Left forelimb (tissue), 1 donor: ENCODE measurements at places on chromosomes 7 and 10.

DNA sequence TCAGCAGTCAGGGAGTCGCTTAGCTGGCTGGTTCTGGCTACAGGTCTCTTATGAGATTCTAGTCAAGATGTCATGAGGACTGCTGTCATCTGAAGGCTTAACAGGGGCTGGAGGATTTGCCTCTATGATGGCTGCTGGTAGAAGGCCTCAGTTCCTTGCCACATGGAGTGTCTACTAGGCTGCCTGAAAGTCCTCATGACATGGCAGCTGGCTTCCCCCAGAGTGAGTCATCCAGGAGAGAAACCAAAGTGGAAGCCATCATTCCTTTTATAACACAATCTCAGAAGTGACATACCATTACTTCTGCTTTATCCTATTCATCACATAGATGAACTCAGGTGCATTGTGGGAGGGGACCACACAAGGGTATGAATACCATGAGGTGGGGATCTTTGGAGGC is 75.1 kb downstream of the EXOC6 start:
- no peak for DNase-seq

- no peak for DNase-seq
Measured at GRCh38 chr7:150848561-150849115, 3.7 kb upstream of the AOC1 start.

- no peak for DNase-seq
Measured at GRCh38 chr10:119301397-119301796, 94.0 kb downstream of the GRK5 start.

- no peak for DNase-seq
Measured at GRCh38 chr7:20574784-20575720, 40.4 kb upstream of the ABCB5 start.

DNA sequence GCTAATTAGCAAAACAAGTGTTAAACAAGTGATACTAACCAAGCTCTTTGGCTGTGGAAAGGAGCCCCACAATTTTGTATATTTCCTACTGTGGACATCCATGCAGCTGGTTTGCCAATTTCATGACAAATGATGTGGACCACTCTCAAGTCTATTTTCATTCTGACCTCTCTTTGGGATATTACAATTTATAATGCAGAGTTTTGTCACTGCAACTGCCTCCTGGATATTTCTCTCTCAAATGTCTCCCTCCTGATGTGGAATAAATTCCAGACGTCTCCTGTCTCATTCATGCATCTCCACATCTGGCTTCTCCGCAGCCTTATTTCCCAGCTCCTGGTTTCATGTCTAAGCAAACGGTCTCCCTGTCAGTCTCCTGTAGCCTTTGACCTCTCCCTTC is 80.6 kb upstream of the RHEB start:
- DNase-seq: no peak

DNA sequence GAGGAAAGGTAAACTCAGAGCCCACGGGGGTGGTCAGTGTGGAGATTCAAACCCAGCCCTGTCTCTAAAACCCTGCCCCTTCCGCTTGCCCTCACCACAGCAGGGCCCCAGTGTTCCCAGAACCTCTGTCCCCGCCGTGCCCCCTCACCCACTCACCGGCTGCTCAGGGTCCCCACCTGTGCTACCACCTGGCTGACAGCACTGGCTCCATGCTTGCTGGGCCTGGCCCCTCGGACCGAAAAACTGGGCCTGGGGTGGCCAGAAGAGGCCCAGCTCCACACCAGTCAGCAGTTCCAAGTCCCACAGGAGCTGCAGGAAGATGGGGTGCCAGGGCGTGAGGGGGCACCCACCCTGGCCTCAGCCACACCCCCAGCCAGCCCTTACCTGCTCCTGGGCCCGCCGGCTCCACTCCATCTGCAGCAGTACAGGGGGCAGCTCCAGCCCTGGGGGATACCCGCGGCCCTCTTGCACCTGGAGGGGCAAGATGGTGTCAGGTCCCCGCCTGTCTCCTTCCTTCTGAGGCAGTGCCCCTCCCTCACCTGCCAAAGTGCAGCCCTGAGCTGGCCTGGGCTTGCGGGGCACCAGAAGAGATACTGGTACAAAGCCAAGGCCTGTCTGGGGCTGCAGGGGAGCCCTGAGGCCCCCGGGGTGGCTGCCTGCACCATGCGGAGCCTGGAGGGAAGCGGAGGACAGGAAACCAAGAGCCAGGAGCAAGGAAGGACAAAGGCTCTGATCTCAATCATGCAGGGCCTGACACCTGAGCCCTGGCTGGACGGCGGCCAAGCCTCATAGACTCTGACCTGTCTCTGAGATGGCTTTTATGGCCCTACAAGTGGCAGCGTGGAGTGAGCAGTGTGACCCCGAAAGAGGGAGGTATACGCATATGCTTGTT is 11.7 kb downstream of the ATP6V1F start:
- no peak for DNase-seq

DNA sequence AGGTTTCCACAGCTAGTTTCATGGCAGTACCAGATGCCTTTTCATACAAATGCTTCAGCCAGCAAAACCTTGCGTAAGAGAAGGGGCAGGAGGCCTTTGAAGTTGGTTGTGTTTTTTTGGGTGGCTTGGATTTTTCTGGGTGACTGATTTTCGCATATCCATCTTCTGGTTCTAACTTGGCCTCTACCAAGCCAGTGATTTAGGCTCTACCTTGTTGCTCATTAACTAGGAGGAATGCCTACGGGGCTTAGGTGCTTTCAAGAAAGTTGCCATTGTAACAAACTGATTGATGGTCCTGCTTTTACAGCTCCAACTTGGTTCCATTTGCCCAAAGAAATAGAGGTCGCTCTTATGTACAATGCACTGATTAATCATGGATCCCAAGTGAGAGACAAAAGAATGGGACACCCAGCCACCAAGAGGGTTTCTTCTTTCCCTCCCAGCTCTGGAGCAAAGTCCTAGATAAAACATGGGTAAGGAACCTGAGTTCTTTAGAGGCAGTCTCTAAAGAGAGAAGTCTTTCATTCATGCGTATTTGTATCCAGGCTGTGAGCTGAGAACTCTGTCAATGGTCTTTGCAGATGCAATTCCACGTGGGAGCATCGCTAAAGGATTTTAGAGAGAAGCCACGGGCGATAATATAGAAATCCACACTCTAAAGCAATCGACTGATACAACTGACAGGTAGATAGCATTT is 92.1 kb upstream of the FGFR2 start:
- DNase-seq: no peak

DNA sequence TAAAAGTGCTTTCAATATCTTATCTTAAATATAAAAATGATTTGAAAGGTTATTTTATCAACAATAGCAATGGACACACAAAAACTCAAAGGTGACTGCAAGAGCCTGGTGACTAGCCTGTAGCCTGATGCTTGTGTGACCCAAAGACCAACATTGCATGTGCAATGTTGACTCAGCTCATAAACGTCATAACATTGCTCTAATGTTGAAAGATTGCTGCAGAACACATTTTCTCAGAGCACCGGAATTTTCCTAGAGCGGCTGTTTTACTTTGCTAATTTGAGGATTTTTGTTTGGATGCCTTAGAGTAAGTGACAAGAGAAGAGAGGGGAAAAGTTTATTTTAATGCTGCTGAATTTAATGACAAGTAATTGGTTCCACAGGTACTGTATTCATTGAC is 107.1 kb downstream of the RAB18 start:
- no peak for DNase-seq

GRCh38 chr7:98864731-98865453 is 4.9 kb downstream of the TMEM130 start:
- DNase-seq: peak; percentile 60

GRCh38 chr10:105189463-105189800 is 548.3 kb downstream of the SORCS3 start:
- no peak for DNase-seq

DNA sequence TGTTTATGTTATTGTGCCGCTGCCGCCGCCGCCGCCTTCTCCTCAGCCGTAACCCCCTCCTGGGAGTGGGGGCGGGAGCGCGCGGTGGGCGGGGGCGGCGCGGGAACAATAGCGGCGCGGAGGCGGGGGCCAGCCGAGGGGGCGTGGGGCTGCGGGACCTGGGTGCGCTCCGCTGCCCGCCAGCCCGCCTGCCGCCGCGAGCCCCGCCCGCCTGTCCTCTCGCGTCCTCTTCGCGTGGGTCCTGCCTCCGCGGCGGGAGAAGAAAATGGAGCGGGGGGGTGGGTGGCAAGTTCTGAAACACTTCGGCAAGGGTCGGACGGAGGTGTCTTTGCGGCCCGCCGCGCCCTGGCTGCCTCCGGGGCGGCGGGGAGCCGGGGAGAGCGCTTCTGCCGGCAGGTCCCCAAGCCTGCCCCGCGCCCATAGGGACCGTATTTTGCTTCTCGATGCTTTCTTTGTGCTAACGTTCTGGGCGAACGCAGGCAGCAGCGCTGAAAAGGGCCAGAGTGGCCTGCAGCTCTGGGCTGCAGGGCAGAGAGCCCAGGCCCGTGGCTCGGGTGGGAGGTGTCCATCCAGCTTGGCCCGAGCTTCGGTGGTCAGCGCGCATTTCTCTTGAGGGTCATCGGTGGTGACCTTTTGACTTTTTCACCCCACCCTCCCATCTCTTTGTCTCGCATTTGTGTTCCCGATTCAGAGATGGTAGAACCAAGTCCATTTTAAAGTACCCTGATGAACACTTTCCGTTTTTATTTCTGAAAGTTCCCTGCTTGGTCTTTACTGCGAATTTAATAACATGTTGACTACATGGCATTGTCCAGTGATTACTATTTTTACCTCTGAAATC is 613 bp downstream of the MAPK8 start:
- DNase-seq: peak; percentile 88

DNA sequence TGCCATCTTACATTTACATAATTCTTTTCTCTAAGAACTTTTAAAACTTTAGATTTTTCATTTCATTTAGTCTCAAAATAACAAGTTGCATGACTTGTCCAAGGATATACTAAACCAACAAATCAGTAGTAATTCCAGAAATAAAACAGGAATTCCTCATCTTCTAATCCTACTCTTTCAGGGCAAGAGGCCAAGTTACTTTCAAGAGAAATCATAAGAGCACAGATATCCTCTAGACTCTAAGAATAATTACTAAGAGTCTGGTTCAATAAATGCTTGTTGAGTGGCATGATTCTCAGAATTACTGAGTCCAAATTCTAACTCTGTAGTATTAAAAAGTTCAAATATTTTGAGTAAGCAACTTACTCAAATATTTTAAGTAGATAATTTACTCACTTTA is 12.9 kb downstream of the PDZD8 start:
- DNase-seq: no peak

DNA sequence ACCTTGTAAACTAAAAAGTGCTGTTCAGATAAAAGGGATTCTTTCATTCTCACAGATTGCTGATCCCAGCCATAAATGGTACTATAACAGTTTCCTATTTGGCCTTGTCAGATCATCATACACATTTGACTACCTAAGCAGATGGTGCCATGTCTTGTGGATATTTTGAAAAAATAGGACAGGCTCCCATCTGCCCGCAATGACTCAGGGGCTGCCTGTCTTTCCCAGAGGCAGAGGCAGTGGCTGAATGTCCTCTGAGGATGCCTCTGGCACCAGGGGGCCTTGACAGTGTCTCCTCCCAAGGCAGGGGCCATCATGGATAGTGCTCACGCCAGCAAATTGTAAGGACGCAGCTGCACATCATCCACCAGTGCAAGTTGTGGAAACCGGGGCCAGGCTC is 323.0 kb upstream of the PODXL start:
- DNase-seq: no peak

DNA sequence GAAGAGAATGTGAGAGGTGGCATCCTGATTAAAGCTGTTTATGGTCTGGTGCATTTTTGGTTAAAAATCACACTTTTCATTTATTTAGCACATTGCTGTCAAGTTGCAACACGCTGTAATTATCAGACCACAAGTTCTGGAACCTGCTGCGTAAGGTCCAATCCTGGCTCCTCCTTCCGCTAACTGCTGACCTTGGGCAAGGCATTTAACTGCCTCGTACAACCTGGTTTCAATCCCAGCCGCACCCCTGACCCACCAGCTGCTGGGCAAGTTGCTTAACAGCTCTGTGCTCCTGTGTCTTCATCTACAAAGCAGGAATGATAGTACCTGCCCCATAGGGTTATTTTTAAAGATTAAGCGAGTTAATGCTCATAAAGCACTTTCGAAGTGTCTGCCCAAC is 281.8 kb downstream of the PAXIP1 start:
- DNase-seq: no peak

DNA sequence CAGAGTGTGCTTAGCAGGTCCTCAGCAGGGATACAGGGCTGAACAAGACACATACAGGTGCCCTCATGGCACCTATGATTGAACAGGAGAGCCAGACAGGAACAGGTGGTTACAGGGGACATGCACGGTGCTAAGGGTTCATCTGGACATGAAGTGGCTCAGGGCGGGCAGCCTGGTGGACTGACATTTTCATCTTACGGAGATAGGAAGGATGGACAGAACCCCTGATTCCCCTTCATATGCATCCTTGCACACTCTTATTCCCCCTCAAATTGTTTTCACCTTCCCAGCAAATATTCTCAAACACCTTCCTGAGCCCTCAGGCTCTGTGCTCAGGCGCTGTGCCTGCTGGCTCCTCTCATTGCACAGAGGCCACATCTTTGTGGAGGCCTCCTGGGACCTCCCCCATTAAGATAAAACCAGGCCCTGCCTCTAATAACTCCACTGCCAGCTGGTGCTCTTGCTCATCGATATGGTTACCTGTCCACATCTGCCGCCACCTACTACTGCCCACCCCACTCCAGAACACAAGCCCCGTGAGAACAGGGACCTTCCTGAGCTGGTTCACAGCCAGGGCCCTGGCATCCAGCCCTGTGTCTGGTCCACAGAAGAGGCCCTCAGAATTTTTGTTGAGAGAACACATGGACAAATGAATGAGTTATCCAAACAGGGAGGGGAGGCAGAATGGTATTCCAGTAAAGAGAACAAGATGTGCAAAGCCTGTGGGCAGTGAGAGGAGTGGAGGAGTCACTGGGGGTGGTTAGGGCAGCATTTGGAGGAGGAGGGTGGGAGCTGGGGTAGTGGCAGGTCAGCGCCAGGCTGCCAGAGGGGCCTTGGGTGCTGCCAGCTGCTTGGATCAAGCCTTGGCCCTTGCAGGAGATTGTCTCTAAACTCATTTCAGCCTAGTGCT is 68.9 kb upstream of the AQP1 start:
- peak; percentile 52 for DNase-seq

GRCh38 chr10:88116971-88117626 is 253.7 kb downstream of the PTEN start:
- no peak for DNase-seq

DNA sequence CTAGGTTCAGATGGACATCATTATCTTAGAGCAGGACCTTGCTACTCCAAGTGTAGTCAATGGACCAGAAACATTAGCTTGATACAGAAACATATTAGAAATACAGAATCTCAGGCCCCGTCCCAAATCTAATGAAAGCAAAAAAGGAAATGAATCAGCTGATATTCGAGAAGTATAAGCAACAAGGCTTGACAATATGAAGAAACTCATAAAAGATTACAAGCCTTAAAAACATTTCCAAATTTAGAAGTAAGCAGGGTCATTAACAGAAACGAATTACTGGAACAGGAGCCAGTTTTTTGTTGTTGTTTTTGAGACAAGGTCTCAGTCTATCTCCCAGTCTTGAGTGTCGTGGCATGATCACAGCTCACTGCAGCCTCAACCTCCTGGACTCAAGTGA is 40.5 kb upstream of the GSAP start:
- no peak for DNase-seq

- DNase-seq: no peak
Measured at GRCh38 chr10:94878649-94879048, 59.8 kb upstream of the CYP2C9 start.

GRCh38 chr7:66083677-66084076 is 8.1 kb downstream of the ASL start:
- DNase-seq: no peak

- peak; percentile 78 for DNase-seq
Measured at GRCh38 chr7:140623980-140624379, 16.6 kb downstream of the DENND2A start.
